ENCODE measurements at places on chromosomes 13 and 19.

DNA sequence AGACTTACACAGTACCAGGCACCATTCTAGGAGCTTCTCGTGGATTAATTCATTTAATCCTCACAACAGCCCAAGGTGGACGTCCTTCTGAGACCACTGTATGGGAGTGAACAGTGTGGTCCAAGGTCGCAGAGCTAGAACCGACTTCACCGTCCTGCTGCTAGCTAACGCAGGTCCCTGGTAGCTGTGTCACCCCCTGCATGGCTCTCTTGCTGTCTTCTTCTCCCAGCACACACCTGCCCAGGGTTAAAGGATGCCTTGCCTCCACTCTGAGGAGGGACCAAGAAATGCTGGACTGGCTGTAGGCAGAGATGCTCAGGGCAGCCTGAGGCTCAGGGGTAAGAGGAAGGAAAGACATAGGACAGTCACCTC, 3.0 kb downstream of the AKT2 start:
- DNase-seq = no peak

GRCh38 chr19:547836-548720, 4.2 kb downstream of the GZMM start:
- no peak for DNase-seq

- no peak for DNase-seq
Measured at GRCh38 chr13:111174377-111175114, 59.4 kb downstream of the ARHGEF7 start.

DNA sequence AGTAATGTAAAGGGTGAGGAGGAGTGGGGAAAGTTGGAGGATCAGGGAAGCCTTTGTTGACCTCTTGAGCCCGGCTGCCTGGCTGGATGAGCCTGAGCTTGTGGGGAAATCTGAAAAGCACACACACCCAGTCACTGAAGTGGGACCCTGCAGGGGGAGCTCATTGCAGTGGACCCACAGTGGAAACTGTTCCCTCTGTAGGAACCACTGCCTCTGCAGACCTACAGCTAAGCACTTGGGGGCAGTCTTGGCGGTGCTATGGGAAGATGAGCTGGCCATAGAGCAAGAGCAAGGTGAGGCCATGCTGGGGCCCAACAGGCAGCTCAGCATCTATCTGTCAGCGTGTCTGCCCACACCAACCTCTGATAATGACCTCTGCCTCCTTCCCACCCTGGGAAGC, 294.8 kb downstream of the TSHZ3 start:
- peak; percentile 64 for DNase-seq

GRCh38 chr13:29543230-29544215, 52.0 kb downstream of the SLC7A1 start:
- peak; percentile 77 for DNase-seq

DNA sequence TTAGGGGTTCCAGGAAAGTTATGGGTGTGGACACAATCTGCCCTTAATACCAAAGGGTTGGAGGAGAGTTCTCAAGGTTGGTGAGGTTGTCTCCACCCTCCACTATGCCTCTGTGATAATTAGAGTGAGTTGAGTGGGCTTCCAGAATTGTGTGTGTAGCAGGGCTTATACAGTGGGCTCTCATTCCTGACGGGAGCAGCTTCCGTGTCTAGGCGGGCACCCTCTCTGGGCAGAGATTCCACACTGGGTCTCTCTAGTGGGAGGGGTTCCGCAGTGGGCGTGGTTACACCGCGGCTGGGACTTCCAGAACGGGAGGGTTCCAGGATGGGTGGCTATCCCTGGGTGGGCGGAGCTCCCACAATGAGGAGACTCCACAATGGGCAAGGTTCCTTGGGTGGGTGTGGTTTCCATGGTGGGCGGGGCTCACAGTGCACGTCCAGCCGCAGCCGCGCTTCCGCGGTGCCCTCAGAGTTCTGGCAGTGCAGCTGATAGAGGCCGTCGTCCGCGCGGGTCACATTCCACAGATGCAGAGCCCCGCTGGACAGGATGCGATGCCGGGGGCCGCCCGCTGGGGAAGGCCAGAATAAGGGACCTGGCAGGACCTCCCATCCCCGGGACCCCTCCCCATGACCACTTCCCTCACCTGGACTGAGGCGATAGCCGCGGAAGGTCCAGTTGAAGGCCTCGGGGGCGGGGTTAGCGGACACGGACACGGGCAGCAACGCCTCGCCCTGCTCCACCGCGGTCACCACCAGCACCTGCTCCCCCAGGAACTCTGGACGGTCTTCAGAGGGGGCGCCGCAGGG, 8.4 kb downstream of the NPHS1 start:
- DNase-seq = peak; percentile 17

- DNase-seq = no peak
Measured at GRCh38 chr19:2342656-2343288, 14.3 kb downstream of the SPPL2B start.

GRCh38 chr19:3599776-3600187, 6.9 kb downstream of the TBXA2R start:
- no peak for DNase-seq

DNA sequence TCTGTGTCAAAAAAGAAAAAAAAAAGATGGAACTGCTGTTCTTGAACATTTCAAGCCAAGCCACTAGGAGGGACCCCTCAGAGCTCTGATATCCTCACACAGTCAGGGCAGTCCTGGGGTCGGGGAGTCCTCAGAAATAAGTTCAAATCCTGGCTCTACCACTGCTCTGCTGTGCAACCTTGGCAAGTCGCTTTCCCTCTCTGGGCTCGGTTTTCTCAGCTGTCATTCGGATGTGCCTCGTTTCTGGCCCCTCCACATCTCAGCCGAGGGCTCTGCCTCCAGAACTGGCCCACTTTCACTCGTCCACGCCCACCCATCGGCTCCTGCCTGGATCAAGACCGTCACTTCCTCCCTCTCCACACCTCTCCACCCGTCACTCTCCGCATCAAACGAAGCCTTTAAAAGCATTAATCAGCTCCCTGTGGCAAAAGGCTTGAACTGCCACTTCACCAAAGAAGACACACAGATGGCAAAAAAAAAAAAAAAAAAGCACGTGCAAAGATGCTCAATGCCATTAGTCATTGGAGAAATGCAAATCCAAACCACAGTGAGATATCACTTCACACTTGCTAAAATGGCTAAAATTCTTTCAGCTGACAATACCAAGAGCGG, 7.4 kb upstream of the ZNRF4 start:
- peak; percentile 34 for DNase-seq

DNA sequence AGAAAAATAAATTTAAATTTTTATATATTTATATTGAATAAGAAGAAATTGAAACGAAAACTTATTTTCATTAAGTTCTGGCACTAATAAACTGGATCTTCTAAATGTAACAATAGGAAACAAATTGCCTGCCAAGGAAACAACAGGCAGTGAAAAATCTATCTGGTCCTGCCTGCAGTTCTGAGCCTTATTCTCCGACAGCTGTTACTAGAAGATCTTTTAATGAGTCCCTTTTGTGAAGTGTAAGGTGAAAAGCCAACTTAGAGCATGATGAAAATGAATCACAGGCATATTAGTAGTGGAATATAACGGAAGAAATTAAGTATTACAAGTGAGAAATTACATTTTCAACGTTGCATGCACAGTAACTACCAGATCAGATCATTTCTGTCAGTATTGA, 1002.7 kb upstream of the PCDH20 start:
- DNase-seq = no peak

- DNase-seq = no peak
Measured at GRCh38 chr13:32224916-32225315, 90.2 kb downstream of the ZAR1L start.

DNA sequence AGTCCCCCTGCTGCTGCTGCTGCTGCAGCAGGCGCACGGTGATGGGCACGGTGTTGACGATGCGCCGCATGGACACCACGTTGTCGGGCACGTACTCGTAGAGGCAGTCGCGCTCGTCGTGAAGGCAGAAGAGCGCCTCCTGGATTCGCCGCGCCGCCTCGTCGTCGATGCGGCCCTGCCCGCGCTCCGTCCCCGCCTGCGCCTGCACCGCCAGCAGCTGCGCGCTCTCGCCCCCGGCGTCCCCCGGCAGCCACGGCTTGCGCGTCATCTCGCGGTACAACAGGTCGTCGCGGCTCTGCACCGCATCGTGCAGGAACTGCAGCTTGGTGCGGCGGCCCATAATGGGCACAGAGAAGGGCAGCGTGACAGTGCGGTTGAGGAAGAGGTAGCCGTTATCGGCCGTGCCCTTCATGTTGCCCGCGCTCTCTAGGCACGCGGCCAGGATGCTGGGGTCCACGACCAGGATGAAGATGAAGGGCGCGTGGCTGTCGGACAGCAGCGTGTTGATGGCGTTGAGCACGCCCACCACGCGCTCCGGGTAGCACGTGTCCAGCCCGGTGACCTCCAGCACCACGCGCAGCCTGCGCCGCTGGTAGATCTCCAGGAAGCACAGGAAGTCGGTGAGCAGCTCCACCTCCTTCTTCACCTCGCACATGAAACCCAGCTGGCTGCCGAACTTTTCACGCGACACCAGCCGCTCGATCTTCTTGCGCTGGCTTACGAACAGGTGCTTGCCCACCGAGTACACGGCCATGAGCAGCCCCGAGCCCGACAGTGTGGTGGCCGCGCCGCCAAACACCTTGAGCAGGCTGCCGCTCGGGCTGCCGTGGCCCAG, 8.1 kb downstream of the NKPD1 start:
- DNase-seq = peak; percentile 48

GRCh38 chr13:95030821-95031343, 270.4 kb downstream of the ABCC4 start:
- DNase-seq = no peak

- DNase-seq = no peak
Measured at GRCh38 chr19:5804516-5805461, at the start of gene NRTN. TSS of gene NRTN (plus strand) at chr19:5805067. CDS start at chr19:5824166, 19,099 bp downstream.

GRCh38 chr19:38142176-38143035, 81.6 kb downstream of the DPF1 start:
- DNase-seq = peak; percentile 51

DNA sequence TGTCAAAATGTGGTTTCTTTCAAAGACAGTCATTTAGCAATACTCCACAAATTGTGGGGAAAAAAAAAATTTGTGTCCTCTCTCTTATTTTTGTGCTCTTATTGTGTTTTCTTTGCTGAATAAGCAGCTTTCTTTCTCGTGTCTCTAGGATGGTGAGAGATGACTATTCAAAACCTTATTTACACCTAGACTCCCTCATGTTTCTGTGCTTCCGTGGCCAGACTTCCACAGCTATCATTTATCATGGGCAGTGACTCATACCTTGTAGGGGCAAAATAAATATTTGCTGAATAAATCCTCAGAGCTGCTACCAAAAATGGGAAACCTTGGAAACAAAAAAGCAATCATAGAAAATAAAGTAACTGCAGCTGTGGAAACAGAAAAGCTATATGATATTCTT, 204.9 kb upstream of the MIR17HG start:
- peak; percentile 94 for DNase-seq

DNA sequence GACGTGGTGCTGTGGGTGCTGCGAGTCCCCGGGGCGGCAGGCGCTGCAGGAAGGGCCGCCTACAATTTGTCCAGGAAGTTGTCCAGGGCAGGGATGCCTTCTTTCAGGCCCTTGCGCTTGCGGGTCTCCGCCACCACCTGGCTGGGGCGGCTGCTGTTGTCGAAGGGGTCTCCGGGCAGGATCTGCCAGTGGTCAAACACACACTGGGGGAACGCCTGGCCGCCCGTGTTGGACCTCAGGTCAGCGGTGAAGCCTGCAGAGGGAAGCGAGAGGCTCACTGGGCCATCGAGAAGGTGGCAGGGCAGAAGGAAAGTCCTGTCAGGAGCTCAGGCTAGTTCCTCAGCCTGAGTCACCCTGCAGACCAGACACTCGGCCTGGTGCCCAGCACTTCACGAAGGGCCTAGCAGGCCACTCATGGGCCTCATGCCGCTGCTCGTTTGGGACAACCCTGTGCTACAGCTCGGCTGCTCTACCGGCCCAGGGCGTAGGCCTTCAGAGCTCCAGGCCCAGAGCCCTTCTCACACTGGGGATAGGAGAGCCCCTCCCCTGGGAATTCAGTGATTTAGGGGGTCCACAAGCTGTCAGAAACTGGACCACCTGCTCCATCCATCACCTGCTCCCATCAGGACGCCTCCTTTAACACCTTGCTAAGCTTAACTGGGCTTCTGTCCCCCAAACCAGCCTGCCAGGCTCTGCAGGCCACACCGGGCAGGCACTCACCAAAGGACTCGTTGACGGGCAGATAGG, 5.8 kb upstream of the DAPK3 start:
- no peak for DNase-seq

- DNase-seq = no peak
Measured at GRCh38 chr13:113292021-113292862, 4.8 kb upstream of the LAMP1 start.

DNA sequence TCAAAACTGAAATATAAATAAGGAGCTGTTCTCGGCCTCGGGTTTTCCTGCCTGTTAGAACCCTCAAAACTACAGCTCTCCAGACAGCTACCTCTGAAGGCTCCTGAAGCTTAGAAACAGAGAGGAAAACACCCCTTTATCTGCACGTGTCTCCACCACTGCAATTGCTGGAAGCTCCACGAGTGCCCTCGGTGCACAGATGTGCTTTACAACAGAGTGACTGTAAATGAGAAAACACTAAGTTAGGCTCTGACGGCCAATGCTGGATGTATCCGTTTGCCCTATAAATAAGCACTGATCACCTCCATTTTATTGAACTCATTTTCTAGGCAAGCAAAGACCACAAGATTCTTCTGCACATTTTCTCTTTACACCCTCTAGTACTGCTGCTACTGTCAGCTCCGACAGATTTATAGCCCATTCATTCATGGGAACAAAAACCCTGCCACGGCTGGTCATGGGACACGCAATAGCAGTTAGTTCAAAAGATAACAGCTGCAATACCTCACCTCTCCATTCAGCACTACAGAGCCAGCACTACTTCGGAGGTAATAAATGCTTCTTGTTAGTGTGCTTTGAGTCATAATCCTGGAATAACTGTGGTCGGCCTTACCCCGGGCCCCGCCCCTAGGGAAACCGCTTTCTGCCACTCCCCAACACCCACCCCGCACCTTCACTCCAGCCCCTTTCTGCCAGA, 241.1 kb upstream of the ZNF507 start:
- DNase-seq = peak; percentile 23

- no peak for DNase-seq
Measured at GRCh38 chr19:4987692-4988370, 18.9 kb downstream of the KDM4B start.

- no peak for DNase-seq
Measured at GRCh38 chr19:6616011-6616410, 25.1 kb upstream of the CD70 start.

- DNase-seq = peak; percentile 51
Measured at GRCh38 chr13:64347664-64348063, 2882.5 kb downstream of the PCDH9 start.

DNA sequence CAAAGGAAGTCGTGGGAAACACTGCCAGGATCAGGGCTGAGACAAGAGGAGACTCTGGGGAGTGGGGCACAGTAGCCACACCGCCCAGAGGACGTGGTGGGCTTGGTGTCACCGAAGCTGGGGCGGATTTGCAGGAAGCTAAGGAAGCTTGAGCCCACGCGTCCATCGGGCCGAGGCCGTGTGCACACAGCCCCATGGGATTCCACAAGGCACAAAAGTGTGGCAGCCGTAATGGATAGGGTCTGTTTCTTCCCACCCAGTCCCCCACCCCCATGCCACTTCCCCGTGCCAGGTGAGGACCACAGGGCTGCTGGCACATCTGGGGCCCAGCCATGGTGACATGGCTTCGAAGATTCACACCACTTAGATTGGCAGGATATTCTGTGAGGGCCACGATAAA, 153.2 kb upstream of the SPACA7 start:
- no peak for DNase-seq

Measured in fibroblast of skin of back (primary cell).